Posterior cingulate gyrus (tissue), 11 donors: ENCODE measurements at places on chromosomes 7 and 10.

GRCh38 chr7:75716992-75717626 lies 21.6 kb downstream of the HIP1 start:
- DNase-seq: no peak

GRCh38 chr10:18104223-18104872 lies 35.9 kb upstream of the CACNB2 start:
- peak; percentile 20 for DNase-seq

DNA sequence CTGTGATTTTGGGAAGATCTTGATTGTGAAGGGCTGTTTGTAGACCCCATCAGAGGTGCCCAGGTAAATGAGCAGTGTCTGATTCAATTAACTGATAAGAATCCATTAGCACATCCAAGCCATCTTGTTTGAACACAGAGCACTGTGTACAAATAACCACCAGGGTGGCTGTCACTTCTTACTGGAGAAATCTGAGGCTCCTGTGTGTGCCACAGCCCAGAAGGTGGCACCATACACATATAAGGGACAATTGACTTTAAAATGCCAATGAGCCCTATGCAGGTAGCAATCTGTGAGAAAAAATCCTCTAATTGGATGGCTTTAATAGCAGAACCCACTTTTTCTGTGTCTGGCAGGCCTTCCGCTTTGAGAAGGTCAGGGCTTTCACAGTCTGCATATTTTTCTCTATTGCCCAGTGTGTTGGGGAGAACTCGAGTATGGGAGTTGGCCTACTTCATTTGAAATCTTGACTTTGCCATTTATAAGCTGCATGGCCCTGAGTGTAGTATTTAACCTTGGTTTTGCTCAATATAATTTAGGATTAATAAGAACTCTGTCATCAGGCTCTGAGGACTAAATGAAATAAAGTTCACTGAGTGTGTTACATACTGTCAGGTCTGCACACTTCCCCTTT lies 517.4 kb downstream of the CCSER2 start:
- DNase-seq: peak; percentile 85

GRCh38 chr7:100914208-100914878 lies 18.7 kb upstream of the ACHE start:
- no peak for DNase-seq

DNA sequence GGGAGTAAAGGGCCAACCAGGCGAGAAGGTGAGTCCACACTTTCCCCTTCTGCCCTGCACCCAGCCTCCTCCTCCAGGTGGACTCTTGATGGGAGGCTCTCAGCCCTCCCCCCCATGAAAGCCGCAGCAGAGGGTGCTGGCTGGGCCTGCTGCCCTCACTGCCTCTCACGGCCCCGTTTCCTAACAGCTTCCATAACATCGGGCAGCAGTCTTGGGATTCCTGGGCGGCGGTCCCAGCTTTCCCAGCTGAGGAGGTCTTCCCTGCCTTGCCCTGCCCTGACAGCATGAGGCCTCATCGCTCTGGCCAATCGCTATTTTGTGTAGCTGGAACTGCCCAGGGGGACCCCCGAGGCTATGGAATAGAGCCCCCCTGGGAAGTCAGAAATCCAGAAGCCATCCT lies 76.3 kb downstream of the COL13A1 start:
- DNase-seq: no peak

- no peak for DNase-seq
Observed at GRCh38 chr7:38321515-38321944, 48.1 kb upstream of the TARP start.

DNA sequence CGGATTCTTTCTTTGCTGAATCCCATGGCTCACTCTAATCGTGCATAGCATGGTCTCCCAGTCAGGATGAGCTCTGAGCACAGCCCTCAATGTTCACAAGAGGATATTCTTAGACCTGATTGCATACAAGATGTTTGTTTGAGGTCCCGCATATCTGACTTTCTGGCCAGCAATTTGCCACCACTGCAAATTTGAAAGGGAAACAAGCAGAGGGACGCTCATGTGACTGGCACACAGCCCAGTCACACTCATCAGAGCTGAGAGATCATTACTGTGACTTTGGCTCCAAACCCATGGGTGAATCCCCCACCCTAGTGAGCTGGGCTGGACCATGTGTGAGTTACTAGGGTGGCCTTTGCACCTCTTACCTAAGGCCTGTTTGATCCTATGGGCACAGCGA lies 9.9 kb downstream of the TAS2R41 start:
- DNase-seq: no peak

- DNase-seq: no peak
Observed at GRCh38 chr7:1933066-1933750, 263.1 kb downstream of the ELFN1 start.

DNA sequence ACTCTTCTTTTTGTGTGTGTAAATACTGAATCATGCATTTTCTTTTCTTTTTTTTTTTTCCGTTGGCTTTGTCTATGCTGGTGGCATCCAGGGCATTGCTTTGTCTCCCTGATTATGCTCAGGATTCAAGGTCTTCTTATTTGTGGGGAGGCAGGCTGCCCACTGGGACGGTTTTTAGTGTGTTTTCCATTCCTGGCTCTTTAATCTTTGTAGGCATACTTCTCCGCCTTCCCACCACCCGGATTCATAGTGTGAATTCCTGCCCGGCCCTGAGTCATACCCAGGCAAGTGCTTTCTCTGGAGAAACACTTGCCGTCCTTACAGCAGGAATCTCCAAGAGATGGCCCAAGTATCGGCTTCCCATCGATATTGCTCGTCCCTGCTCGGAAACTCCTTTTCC lies 5.2 kb downstream of the ZNF655 start:
- no peak for DNase-seq

- DNase-seq: no peak
Observed at GRCh38 chr7:110973196-110973990, 117.5 kb upstream of the LRRN3 start.

DNA sequence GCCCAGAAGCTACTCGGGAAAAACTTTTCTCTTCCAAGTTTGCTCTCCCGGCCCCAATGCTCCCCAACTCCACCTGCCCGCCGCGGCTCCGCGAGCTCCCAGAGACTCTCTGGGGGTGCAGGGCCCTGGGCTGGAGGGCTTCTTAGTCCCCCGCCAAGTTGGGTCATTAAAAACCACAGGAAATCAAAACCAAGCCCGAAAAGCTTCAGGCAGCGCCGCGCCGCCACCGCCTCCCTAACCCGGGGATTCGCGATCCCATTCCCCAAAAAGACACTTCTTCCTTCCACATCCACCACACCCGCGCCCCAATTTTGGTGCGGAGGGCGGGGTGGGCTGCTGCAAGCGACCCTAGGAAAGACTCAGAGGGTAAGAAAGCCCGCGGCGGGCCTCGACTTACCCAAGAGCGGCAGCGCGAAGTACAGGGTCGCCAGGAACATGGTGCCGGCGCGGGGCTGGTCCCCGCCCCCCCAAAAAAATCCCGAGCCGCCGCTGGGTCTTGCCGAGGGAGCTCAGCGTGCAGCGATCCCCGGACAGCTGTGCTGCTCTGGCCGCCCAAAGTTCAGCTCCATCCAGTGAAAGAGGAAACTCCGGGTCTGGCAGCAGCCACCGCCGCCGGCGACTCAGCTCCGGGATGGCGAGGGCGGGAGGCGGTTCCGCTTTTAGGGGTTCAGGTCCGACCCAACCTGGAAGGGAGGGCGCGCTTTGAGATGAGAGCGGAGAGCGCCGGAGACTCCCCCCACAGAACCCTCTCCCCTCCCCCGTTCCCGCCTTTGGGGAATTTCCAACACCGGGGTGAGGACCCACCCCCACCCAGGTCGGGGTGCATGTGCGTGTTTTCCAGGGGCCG lies 1.2 kb downstream of the GFRA1 start:
- DNase-seq: no peak

DNA sequence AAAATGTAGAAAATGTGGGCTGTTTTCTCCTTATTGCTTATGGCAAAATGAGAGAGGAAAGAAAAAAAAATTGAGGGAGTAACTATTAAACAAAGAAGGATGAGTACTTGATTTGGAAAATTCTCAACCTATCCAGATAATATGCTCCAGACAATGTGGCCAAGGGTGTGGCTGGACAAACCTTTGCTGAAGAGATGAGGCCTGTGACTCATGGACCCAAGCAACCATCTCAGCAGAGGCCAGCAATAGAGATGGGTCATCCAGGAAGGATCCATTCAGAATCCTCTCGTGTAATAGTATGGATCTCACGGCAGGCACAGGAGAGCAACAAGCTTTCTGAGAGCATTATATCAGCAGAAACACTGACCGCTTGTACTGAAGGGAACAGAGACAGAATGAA lies 120.3 kb upstream of the CELF2 start:
- no peak for DNase-seq

DNA sequence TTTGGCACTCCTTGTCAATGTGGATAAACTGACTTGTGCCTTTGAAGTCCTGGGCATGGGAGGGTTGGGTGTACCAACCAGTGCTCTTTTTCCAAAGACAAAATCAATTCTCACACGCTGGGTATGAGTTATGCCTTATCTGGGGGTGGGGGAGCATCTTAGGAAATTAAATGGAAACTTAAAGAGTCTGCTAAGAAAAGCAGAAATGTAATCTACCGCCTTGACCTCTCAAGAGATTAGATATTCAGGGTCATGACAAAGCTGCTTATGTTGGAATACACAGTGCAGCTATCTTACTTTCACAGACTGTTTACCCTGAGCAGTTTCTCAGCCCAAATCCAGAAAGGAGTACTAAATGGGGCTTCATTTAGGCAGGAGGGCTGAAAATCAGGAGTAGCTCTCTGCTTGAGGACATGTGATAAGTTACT lies 2.6 kb downstream of the MEST start:
- DNase-seq: no peak

DNA sequence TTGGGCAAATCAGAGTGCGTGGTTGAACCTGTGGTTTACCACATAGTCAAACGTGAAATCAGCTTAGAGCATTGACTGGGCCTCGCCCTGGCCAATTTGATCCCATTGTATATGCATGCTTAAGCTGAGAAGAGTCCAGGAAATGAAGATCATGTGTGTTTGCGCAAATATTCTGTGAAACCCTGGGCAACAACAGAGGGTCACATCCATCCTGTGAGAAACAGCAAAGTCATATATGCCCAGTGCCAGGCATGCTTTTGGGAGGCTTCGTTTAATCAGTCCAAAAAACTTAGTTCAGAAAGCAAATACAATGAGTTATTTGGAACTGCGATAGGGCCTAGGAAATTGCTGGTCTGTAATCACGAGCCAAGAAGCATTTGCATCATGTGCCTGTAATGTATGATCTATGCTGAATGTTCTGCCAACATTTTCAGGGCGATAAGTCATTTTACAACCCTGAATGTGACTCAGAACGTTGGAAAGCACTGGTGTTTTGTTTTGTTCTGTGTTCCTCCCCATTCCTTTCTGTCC lies 412.1 kb upstream of the CELF2 start:
- no peak for DNase-seq

GRCh38 chr7:2647594-2648172 lies 15.9 kb downstream of the TTYH3 start:
- DNase-seq: no peak

DNA sequence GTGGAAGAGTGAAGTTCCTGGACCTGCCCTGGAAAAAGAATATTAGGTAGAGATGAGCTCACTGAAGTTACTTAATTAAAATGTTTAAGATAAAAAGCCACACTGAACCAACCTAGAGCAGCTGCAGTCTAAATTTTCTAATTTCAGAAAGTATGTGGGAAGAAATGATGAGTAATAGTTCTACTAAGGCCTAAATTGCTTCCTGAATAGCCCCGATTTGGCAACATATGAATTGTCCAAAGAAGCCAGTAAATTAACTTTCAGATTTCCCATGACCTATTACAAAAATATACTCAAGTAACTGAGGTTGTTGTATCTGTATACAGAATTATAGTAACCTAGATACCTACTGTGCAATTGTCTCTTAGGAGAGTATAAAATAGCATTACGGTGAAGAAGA lies 312.6 kb downstream of the IPMK start:
- no peak for DNase-seq

DNA sequence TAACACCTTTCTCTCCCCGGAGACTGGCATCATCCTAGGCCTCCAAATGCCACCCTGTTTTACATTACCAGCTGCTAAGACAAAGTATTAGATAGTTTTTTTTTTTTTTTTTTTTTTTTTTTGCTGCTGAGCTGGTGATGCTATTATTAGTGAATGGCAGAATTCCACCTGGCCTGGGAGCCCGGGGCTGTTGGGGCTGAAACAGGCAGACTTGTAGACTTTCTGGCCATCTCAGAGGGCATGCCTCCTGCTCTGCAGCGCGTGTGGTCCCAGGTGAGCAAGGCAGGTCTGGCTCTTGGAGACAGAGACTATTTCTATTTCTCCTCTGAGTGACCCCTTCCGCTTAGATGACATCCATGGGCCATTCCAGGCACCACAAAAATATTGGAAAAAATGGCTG lies 104.2 kb downstream of the EMX2 start:
- no peak for DNase-seq

GRCh38 chr10:87578842-87579401 lies 74.2 kb downstream of the MINPP1 start:
- DNase-seq: no peak

- no peak for DNase-seq
Observed at GRCh38 chr7:4080954-4081353, 601.1 kb upstream of the FOXK1 start.

DNA sequence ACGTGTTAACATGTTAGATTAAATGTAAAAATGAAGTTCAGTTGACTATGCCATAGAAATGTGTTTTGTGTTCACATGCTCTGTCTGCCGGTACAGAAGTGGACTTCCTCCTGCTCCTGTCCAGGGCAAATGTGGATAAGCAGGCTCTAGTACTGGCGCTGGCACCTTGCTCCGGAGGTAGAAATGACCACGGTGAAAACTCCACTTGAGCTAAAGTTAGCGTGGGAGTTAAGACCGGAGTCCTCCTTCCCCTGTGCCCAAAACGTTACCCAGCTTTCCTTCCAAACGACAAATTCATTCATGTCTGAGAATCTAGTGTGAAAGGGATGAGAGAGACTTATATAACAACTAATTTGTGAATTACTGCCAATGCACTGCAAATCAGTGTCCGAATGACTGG lies 35.0 kb upstream of the ATP6V0A4 start:
- DNase-seq: no peak

GRCh38 chr7:115346685-115347084 lies 424.8 kb downstream of the MDFIC start:
- no peak for DNase-seq

GRCh38 chr7:1642291-1642731 lies 27.8 kb upstream of the ELFN1 start:
- peak; percentile 65 for DNase-seq

DNA sequence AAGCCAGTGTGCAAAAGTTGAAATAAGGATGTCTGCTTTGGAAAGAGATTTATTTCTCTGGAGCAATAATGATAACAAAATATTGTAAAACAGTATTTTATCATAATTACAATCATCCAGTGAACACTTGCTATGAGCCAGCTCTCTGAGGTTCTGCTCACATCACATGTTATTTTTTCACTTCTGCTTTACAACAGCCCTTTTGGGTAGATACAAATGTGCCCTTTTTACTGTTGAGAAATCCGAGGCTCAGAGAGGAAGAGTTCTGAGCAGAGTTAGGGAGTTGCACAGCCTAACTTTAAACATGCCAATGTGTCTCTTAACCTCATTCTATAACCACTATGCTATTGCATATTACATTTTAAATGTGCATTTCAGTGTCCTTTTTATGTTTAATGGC lies 232.6 kb upstream of the CDC14C start:
- DNase-seq: no peak
